COLO829 (cell line): ENCODE measurements at places on chromosomes 3 and 15.

- DNase-seq = no peak
These were observed 288.7 kb downstream of the NR2F2 start for GRCh38 chr15:96619174-96619573.

DNA sequence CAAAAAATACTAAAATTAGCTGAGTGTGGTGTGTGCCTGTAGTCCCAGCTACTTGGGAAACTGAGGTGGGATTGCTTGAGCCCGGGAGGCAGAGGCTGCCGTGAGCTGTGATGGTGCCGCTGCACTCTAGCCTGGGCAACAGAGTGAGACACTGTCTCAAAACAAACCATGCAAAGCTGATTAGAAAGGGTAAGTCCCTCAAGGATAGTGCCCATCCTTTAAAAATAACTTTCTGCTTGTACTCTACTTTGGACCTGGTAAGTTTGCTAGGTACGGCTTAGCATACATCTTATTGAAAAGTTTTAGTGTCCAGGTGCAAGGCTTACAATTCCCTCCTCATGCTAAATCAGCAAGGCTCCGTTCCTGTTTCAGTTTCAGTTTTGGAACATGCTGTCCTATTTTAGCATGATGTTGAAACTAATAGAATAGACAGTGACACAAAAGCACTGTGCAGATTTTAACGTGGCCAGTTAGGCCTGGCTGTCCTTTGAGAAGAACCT, 21.4 kb downstream of the FEM1B start:
- DNase-seq = no peak

DNA sequence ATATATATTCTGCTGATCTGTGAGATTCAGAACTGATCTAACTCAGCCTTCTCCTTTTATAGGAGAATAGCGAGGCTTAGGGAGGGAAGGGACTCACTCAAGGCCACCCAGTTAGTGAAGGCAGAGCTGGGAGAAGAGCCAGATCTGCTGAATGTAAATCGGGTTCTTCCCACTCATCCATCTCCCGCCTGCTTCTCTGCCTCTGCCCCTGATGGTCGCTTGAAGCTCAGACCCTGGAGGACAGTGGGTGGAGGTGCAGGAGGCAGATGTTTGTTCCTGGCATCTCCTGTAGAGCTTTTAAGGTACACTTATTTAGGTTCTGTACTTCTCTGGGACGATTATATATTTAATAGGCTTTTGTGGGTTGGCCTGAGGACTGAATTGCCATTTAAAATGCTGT, 4.3 kb downstream of the PDIA5 start:
- no peak for DNase-seq

- DNase-seq = no peak
These were observed 3.6 kb downstream of the RBMS3 start for GRCh38 chr3:29284497-29284896.

DNA sequence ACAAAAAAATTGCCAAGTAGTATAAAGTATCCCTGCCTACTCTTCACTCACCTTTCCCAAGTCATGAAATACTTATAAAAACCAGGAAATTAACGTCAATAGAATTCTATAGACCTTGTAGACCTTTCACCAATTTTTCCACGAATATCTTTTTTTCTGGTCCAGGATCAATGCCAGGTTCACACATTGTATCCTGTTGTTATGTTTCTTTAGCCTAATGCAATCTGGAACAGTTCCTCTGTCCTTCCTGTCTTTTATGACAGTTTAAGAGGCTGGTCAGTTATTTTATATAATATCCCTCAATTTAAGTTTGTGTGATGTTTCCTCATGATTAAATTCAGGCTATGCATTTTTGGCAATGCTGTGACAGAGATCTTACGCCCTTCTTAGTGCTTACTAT, 63.2 kb upstream of the MAGI1 start:
- DNase-seq = no peak

DNA sequence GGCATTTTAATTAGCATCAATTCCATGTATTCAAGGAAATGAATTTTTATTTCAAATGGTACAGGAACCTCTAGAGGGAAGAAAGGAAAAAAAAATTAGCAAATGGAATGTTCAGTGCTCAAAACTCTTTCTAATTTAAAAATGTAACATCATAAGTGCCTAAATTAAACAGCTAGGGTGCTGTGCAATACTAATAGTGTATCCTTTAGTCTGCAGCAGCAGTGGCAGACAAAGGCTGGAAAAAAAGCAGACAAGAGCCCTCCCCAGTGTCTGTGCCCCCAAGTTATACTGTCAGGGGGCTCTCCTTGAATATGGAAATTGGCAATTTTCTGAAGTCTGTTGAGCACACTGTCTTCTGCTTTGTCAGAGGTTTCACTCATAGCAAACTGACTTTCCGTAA, 159.5 kb downstream of the CLSTN2 start:
- DNase-seq = no peak

GRCh38 chr3:89246326-89246725, 138.9 kb downstream of the EPHA3 start:
- DNase-seq = no peak

GRCh38 chr15:70617076-70617910, 146.1 kb downstream of the UACA start:
- DNase-seq = no peak

DNA sequence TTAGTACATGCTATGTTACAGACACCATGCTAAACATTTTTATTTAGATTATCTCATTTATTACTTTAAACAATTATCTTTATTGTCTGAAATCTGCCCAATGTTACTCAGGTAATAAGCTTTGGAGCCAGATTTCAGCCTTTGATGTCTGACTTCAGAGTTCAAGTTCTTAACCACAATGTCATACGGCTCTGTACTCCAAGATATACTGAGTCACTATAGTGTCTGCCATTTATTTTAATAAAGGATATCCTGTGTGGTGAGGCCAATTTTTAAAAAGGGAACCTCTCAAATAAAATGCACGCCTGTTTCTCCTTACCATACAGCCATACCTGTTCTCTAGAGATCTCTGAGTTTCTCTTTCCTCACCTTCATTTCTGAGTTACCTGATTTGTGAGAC, 193.1 kb downstream of the EPHA3 start:
- no peak for DNase-seq

DNA sequence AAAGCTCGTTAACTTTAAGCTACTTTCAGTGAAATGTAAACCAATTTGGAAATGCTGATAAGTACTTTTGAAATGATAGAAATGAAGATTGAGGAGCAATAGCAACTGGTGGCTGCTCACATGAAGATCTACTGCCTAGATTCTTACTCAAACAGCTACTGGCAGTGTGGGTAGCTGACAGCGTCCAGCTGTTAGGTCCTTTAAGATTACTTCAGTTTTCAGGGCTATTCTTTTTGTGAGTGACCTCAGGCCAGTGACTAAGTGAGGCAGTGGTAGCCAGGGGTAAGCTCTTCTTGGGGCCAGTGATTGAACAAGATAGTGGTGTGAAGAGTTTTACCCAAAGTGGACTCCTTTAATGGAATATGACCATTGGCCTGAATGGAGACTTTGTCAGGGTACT, 41.3 kb downstream of the NECTIN3 start:
- no peak for DNase-seq

DNA sequence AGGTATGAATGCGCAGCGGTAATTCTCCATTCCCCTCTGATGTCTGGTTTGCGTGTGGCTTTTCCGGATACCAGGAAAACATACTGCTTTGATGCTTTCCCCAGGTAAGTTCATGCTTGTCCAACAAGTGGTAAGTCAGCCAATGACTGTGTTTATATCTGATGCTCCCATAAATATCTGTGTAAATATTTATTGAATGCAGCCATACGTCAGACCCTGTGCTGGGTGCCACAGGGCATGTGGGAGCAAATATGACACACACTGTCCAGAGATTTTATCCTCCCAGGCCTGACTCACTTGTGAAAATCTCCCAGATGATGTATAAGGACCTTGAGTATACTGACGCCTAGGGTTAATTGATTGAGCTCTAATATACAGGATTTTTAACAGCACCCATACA, 29.6 kb upstream of the CEMIP start:
- DNase-seq = no peak

GRCh38 chr15:71659730-71660067, 150.7 kb upstream of the NR2E3 start:
- peak; percentile 27 for DNase-seq

DNA sequence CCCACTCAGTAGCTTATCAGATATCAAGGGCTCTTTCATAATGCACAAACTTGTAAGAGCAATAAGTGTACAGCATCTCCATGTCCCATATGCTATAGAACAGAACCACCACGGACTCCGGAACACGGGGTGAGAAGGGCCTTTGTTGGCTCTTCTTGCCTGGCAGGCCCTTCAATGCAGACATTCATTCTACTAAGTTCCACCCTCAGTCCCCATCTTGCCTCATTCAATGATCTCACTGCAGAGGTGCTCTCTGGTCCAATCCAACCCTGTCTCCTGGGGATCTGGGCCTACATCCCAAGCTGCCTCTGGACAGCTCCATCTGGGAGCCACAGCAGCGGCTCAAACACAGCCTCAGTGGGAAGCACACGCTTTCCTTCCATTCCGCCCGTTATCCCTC, 16.8 kb downstream of the HACD2 start:
- DNase-seq = peak; percentile 83

GRCh38 chr3:59407425-59407824, 357.6 kb upstream of the CFAP20DC start:
- no peak for DNase-seq

- no peak for DNase-seq
These were observed 760.2 kb downstream of the VGLL3 start for GRCh38 chr3:86230762-86231161.

GRCh38 chr3:18806633-18807032, 341.7 kb upstream of the KCNH8 start:
- DNase-seq = no peak

DNA sequence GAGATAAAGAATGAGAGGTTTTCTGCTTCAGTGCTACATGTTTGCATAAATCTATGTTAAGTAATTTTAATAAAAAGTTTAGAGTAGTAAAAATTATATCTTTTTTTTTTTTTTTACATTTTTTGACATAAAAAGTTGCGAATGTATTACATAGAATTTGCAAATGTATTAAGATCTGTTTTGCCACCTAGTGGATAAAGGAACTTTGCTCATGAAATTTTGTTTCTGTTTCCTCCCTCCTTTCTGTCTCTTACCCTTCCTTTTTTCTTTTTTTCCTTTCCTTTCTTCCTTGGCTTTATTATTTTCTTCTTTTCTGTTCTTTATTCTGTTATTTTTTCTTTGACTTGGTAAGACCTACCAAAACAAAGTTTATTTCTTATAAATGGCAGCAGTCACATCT, 58.5 kb upstream of the UTS2B start:
- no peak for DNase-seq

DNA sequence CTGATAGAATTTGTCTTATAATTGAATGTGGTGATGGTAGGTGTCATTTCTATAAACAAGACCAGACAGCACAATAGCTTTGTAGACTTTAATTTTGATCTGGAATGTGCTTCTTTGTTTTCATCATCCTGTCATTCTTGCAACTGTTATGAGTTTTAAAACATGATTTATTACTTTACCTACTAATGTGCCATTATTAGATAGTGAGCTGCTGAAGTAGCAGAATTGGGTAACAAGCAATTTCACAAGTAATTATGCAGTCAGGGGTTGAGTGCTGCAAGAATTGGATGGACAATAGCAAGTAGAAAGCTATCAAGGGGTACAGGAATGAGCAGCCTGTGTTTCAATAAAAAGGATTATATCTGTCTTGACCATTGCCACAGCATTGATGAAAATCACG, 975.6 kb downstream of the ROBO1 start:
- DNase-seq = no peak

DNA sequence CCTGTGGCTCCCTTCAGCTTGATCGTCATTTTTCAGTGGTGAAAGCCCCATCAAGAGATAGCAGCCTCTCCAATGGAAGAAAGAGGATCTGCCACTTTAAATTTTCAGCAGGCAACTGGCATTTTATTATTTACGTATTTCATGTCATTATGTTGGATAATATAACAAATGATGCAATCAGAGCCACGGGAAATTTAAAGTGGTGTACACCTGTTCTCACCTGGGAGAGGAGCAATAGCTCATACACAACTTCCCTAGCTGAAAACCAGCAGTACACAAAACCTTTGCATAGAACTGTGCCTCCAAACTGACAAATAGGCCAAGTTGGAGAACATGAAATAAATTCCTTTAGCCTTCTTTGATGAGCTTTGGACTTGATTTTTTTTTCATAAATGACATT, 136.9 kb downstream of the SATB1 start:
- DNase-seq = no peak
